ENCODE measurements at places on chromosomes 3 and 15. TPM values are rescaled to one million over a fixed set of nuclear protein-coding genes. Genes with fewer than 3 reads are reported as not detected.

DNA sequence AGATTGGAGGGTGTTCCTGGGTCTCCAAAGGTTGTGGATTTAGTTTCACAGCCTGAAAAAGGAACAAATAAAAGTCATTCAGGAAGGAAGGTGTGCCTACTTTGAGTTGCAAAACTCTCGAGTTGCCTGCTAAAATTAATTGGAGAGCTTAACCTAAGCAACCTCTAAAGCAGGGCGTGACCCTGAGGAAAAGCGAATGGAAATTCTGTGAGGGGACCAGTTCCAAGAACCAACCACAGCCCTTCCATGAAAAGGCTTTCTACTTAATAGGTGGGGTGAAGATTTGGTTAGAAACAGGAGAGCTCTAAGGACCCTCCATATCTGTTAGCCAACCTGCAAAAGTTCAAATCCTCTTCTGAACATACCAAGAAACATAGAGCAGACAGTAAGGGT lies 1.5 kb downstream of the CD80 start:
- no peak for DNase-seq

- DNase-seq, result peak; percentile 65
Observed at GRCh38 chr3:79018671-79019136, 749.1 kb downstream of the ROBO1 start.

DNA sequence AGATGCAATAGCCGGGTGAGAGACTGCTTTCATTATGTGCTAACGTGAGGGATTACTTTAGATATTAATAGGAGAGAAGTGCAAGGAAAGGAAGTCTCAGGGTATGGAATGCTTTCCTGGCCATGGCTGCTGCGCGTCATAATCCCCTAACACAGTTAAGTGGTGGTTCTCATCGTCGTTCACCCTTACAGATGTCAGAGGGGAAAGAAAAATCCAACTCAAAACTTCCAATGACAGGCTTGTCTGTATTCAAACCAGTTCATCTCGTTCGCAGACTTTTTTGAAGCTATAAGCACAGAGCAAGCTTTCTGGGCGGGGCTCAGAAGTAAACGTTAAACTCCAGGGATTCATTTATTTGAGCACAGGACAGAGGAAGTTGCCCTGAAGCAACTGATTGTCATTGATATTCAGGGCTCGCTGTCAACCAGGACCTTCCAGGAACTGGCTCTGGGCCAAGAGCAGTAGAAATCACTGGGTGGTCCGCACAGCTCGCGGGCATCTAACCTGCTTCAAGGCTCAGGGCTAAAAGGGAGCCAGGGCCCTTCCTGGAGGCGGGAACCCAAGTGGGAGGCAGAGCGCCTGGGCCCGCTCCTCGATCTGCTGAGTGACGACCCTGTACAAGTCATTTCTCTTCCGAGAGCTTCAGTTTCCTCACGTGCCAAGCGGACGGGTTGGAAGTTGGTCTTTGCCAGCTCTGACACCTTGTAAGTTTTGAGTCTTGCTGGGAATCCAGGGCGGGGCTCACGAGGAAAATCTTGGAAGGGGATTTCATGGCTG lies 1.1 kb upstream of the LPP start:
- DNase-seq, result peak; percentile 80

- no peak for DNase-seq
Observed at GRCh38 chr3:196965112-196965803, 3.4 kb downstream of the PIGZ start.

Gene PP2D1
- total RNA-seq, result not detected
